ENCODE measurements at places on chromosomes 16 and 17. TPM values are rescaled to one million over a fixed set of nuclear protein-coding genes. Genes with fewer than 3 reads are reported as not detected.

The TEKT5 gene
- 0.62 TPM for polyA plus RNA-seq

DNA sequence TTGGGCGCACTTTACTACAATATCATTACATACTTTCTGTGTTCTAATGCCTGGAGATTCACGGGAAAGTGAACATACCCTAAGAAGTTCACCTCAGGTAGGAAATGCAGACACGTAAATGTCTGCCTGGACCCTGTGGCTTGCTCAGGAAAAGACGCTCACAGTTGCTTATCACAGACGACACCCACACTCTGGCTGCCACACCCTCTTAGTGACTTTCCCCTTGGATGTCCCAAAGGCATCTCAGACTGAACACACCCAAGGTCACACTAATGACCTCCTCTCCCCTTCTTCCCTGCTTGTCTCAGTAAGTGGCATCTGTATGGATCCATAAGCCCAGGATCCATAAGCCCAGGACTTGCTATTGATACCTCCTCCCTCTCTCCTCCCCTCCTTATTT is 32.6 kb downstream of the CDRT15 start:
- no peak for DNase-seq

- DNase-seq: no peak
Observed at GRCh38 chr16:4859900-4860255, 12.6 kb downstream of the UBN1 start.

DNA sequence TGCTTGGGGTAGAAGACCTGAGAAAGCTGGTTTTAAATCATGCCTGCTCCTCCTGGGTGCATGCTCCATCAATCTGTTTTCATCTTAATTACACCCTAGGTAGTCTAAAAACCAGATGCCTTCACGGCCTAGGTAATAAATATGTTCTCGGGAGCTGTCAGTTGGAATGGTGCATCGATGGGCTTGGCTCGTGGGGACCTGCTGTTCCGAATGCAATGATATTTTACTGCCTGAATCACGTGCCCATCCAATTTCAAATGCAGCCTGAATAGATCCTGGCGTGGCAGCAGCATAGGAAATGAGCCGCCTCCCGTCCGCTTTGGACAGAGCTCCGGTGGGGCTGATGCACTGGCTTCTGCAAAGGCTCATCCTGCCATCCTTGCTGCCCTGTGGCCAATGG is 18.8 kb upstream of the FAAP100 start:
- no peak for DNase-seq

- DNase-seq: no peak
Observed at GRCh38 chr17:58265902-58266875, 14.5 kb downstream of the MPO start.

DNA sequence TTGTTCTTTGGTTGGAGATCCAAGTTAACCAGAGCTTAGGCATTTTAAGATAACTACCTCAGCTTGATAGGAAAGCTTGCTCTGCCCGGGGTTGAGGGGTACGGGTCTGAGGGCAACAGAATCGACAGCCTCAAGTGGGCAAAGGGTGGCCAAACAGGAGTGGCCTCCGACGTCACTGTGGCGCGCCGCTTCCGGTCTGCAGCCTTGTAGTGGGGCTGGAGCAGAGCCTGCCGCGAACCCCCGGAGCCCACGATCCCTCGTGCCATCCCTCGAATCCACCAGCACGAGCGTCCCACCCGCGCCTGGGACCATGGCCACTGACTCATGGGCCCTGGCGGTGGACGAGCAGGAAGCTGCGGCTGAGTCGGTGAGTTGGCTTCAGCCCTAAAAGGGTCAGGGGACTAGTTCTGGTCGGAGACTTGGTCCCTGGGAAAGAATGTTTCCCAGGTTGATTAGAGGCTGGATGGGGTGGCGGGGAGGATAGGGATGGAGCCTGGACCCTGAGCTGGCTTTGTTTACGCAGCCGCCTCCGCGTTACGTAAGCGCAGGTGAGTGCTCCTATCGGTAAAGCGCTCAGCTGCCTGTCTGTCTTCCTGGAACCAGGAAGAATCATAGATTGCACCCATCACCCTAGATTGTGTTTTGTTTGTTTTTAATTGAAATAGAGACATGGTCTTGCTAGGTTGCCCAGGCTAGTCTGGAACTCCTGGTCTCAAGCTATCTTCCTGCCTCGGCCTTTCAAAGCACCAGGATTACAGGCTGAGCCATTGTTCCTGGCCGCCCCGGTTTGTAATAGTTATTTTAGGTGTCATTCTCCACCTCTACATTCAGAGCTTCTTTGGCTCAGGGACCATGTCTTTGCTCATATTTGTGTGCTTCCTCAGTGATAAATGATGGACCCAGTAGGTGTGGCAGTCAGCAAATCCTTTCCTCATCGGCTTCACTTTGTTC is at the start of gene DDX19B:
DDX19B (plus strand) TSS at position 199 of the 951 bp plus-strand sequence; CDS start at position 311, 112 bp downstream.
- DNase-seq: peak; percentile 96

GRCh38 chr16:9177861-9178260 is 86.4 kb downstream of the HAPSTR1 start:
- no peak for DNase-seq

The PIP4K2B gene
- 9.9 TPM for polyA plus RNA-seq

DNA sequence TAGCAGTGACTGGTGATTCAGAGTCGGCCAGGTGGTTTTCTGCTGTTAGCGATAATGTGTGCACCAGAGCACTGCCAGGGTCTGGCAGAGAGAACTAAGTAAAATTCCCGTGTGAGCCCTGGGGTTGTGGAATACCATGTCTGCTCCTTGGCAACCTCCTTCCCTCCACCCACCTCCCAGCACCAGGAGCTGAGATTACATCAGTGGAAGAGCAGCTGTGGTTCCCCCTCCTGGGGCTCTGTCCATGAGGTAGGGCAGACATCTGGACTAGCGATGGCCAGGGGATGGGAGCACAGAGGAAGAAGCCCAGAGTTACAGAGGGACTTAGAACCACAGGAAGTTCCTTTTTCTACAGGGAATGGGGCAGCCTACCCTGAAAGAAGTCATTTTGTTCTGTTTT is 15.8 kb downstream of the CLEC10A start:
- no peak for DNase-seq

GRCh38 chr16:71540-72401 is 660 bp downstream of the RHBDF1 start:
- DNase-seq: peak; percentile 92

- DNase-seq: no peak
Observed at GRCh38 chr16:82149536-82149935, 20.5 kb downstream of the MPHOSPH6 start.

The AATK gene
- polyA plus RNA-seq: 3.1 TPM

The C17orf67 gene
- 4.6 TPM for polyA plus RNA-seq

DNA sequence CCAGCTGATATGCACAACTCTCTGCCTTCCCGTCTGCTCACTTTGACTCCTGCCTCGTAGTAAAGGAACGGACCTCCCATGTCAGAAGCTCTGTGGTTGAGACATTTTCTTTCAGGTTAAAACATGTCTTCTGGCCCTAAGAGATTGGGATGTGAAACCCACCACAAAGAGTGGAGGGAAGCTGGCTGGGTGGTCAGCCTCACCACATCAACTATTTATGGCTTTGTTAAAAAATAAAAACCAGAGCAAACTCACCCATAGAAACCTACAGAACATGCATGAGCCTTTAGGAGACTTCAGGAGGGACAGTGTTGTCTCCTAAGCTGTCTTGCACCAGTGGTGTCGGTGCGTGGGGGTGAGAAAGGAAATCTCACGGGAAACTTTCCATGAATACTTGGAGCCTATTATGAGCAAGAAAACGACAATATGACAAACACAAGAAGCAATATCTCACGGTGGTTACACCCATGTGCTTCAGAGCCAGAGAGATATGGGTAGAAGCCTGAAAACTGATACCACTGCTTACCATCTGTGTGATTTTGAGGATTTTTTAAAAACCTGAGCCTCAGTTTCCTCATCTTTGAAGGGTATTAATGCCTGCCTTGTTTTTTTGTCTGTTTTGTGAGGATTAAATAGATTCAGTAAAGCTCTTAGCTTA is 61.7 kb upstream of the XYLT1 start:
- DNase-seq: no peak

The ATP1B2 gene
- polyA plus RNA-seq: 0.76 TPM

- peak; percentile 87 for DNase-seq
Observed at GRCh38 chr17:79087428-79088143, 13.0 kb downstream of the ENGASE start.

DNA sequence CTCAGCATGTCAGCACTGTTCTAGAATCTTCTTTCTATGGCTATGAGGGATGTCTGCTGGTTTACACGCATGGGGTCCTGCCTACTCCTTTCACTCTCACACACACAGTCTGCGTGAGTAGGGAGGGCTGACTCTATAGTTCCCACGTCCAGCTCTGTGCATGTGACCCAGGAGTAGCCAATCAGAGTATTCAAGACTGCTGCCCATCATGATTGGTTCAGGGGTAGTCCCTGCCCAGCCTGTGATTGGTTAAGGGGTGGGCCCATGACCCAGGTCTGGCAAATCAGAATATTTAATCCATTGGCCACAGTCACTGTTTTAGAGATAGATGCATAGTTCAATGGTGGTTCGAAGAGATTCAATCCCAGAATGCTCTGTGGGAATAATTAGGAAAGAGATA is 151.3 kb upstream of the IRX3 start:
- no peak for DNase-seq

GRCh38 chr16:86952769-86953168 is 364.4 kb downstream of the C16orf95 start:
- DNase-seq: no peak

The FBXO39 gene
- polyA plus RNA-seq: 0.25 TPM

DNA sequence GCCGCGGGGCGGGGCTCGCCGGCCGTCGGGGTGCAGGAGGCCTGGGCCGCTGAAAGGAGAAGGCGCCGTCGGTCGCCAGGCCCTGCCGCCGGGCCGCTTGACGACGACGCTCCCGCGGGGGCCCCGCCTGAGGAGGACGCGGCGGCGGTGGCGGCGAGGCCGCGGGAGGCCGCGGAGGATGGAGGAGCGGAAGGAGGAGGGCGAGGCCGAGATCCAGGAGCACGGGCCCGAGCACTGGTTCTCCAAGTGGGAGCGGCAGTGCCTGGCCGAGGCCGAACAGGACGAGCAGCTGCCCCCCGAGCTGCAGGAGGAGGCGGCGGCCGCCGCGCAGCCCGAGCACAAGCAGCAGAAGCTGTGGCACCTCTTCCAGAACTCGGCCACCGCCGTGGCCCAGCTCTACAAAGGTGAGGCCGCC is 430 bp downstream of the HAPSTR1 start:
- DNase-seq: peak; percentile 41

The TBC1D3E gene
- polyA plus RNA-seq: not detected

- no peak for DNase-seq
Observed at GRCh38 chr17:9666461-9667050, 21.2 kb downstream of the USP43 start.

The SOX15 gene
- polyA plus RNA-seq: 0.76 TPM

- no peak for DNase-seq
Observed at GRCh38 chr16:20107083-20107482, 33.4 kb upstream of the GPR139 start.

DNA sequence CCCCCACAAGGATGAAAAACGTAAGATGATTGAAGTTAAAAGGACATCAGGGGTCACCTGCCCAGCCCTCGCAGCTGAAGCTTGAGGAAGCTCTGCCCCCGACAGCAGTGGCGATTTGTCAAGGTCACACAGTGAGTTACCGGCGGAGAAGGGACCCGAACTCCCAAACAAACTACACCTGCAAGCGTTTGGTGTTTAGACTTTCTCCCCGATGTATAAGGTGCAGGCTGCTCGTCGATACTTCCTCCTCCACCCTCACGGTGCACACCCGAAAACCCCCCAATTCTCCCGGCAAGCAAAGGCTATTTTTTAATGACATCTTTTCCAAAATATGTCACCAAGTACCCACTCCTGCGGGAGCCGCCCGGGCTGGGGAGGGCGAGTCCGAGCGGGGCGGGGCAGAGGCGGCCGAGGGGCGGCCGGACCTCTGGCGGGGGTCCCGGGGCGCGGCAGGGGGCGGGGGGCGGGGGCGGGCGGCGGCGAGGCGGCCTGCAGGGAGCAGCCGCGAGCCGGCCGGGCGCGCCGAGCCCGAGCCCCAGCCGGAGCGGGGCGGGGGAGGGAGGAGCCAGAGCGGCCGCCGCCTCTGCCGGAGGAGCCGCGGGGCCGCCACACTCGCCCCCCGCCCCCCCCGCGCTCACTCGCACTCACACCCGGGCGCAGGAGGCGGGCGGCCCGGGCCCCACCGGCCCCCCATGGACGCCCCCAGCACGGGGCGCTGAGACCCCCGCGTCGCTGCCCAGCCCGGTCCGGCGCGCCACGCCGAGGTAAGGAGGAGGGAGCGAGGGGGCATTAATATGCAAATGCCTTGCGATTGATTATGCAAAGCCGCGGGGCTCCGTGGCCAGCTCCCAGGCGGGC is at the start of gene THRA:
THRA (plus strand) TSS at position 637 of the 858 bp plus-strand sequence. CDS start 11,524 bp downstream, outside the sequence.
- peak; percentile 94 for DNase-seq

The ZPBP2 gene
- polyA plus RNA-seq: not detected

DNA sequence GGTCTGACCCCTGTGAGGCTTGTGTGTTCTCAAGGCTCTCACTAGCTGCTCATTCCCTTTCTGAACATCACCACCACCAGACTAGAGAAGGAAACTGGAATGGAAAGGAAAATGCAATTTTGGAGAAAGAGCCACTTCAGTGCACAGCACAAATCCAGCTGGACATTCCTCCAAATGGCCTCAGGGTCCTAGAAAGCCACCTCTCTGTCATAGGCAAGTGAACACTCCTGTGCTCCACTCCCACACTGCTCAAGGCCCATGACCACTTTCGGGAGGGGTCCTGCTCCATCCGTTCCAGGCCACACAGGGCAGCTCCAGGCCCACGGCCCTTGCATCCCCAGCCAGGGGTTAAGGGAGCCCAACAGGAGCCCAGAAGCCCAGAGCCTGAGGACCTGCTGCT is 2.6 kb downstream of the LRRC75A start:
- no peak for DNase-seq

DNA sequence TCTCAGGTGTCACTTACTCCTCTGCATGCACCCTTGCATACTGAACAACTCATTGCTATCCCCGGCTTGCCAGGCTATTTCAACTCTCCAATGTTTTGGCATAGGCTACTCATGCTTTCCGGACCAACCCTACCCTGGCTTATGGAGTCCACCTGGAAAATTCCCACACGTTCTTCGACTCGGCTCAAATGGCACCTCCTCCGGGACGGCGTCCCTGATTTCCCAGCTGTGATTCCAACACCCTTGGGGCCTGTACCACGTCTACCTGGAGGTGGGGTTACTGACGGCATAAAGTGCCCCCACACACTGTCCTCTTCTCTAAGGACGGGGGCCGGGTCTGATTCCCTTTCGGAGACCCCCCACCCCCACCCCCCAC is 498 bp downstream of the SMYD4 start:
- DNase-seq: peak; percentile 62

The CHST5 gene
- polyA plus RNA-seq: 0.05 TPM

The ABCA5 gene
- polyA plus RNA-seq: 24.7 TPM

- DNase-seq: no peak
Observed at GRCh38 chr16:23359092-23359760, 57.1 kb downstream of the SCNN1B start.

DNA sequence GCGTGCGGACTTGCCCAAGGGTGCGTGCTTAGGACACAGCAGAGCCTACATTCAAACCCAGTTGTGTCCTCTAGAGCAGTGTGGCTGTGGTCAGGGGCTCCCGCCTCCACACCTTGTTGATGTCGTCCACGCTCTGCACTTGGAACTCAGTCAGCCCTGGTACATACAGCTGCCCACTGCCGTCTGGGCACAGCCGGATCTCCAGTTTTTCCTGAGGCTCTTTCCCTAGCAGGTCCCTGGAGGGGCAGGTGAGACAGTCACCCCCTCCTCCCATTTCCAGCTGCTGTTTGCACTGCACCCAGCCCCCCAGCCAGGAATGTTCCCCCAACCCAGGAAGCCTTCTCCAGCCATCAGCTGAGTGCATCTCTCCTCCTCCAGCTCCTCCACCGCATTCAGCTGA is 25.7 kb downstream of the KATNB1 start:
- DNase-seq: no peak

Measured in stomach (tissue), 19 donors.